NCI-H1105 (cell line): ENCODE measurements at places on chromosomes 16 and 17.

- no peak for DNase-seq
Observed at GRCh38 chr17:45702666-45703266, 81.4 kb upstream of the CRHR1 start.

- DNase-seq = no peak
Observed at GRCh38 chr16:28219282-28219681, 7.5 kb upstream of the XPO6 start.

DNA sequence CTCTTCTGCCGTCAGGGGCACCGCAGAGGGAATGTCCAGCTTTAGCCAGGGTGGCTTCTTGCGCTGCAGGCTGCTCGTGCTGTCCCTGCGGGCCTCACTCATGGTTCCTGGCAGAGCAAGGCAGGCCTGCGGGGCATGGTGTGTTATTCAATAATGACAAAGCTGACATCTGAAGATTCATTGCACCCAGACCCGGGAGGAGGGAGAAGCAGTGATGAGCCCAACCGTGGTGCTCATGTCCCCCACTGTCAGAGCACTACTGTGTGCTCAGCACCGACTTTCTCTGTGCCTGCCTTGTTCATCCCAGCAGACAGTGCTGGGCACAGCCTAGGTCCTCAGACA, 7.5 kb downstream of the RHBDF1 start:
- DNase-seq = no peak

GRCh38 chr17:78618264-78619066, 41.3 kb upstream of the DNAH17 start:
- DNase-seq = no peak

DNA sequence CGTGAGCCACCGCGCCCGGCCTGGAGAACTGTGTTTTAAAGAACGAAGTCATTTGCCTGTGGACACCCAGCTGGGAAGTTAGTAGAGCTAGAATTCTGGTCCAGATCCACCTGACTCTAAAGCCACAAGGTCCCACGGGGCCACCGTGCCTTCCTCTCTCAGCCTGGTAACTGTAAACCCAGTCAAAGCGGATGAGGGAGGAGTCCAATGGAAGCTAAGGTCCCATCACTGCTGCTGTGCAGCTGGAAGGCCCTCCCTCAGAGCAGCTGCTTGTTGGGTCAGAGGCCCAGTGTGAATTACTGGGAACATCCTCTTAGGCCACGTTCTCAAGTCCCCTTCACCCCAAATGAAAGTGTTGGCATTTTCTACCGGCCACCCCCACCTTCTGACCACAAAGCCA, 48.8 kb upstream of the CACNG5 start:
- DNase-seq = no peak

DNA sequence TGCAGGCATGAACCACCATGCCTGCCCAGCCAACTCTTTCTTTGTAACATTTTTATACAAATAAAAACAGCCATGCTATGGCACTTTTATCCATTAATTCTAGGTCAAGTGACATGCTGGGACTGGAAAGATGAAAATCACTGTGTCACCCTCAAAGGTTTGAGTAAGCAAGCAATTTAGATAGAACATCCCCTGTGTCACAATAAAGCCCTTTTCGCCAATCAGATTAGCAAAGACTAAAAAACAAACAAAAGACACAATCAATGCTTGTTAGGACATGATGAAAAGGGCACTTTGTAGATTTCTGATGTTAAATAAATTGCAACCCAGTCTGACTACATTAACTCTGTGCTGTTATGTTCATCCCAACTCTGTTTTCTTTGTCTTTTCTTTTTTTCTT, 26.4 kb downstream of the CHP2 start:
- DNase-seq = no peak

DNA sequence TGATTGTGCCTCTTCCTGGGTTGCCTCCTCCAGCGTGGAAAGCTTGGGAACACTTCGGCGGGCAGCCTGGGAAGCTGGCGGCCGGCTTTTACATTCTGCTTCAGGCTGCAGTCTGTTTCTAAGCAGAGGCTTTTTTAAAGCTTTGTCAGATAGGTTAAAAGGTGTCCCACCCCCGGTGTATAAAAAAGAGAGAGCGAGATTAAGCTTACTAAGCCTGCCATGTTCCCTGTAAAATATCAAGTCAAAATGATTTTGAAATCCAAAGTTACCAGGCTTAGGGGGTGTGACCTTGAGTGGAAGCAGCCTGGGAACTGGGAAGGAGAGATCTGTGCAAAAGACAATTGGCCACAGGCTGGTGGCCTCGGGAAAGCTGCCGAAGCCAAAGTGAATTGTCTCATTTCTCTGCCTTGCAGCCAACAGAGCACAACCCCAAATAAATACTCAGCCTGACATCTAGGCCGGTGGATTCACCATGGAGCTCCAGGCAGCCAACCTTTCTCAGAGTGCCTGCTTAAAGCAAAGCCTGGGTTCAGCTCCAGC, 254.5 kb downstream of the FTO start:
- no peak for DNase-seq

- DNase-seq = no peak
Observed at GRCh38 chr17:282912-283882, 69.4 kb downstream of the RPH3AL start.

DNA sequence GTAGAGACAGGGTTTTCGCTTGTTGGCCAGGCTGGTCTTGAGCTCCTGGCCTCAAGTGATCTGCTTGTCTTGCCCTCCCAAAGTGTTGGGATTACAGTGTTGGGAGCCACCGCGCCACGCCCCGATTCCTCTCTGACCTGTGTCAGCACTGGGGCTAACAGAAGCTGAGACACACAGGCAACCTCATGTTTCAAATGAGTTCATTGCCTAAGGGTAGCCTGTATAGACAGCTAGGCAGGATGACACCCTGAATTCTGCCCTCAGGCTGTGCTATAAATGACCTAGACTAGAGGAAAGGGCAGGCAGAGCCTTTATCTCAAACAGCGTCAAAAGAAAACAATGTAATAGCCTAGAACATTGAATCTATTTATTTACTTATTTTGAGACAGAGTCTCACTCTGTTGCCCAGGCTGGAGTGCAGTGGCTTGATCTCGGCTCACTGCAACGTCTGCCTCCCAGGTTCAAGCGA, 2.3 kb upstream of the CDK3 start:
- no peak for DNase-seq

- no peak for DNase-seq
Observed at GRCh38 chr16:67529582-67530012, 968 bp downstream of the RIPOR1 start.

GRCh38 chr17:53150101-53150698, 672.5 kb upstream of the KIF2B start:
- peak; percentile 0 for DNase-seq

GRCh38 chr17:76792348-76792747, 54.4 kb downstream of the MFSD11 start:
- no peak for DNase-seq

- no peak for DNase-seq
Observed at GRCh38 chr17:1758807-1759206, 3.1 kb upstream of the SERPINF1 start.
